ENCODE measurements at places on chromosomes 3 and 15.

GRCh38 chr3:78972617-78973301 lies 795.0 kb downstream of the ROBO1 start:
- no peak for DNase-seq

DNA sequence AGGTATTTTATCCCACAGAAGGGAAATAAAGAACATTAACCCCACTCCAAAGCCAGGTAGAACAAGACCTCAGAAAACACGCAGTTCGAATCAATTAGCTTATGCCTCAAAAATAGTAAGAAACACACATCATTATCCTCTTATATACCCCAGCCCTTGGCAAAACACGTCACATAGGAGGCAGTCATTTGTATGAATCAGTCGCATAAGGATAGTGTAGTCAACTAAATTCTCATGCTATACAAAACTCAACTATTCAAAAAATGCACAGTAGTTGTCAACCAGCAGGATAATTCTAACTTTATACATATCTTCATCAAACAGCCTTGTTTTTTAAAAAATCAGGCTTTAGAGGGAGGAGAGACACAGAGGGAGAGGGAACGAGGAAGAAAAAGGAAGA lies 298.4 kb downstream of the FOXP1 start:
- no peak for DNase-seq

DNA sequence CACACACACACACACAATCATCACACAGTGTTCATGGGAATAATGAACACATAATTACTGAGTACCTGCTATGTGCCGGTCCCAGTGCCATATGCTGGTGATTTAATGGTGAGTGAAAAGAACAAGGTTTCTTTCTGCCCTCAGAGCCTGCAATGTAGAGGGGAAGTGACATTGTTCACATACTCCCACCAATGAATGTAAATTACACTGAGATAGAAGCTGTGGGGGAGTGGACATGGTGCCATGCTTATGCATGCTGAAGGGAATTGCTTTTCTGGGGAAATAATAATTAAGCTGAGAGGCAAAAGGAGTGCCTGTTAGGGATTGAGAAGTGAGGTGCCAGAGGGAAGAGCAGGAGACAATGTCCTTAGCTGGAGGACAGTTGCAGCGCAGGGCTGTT lies 175.1 kb downstream of the MFSD1 start:
- DNase-seq: no peak

- DNase-seq: no peak
These were observed 636.4 kb upstream of the DPPA4 start for GRCh38 chr3:109973733-109974132.

- DNase-seq: no peak
These were observed 143.8 kb upstream of the GADL1 start for GRCh38 chr3:31038086-31038739.

DNA sequence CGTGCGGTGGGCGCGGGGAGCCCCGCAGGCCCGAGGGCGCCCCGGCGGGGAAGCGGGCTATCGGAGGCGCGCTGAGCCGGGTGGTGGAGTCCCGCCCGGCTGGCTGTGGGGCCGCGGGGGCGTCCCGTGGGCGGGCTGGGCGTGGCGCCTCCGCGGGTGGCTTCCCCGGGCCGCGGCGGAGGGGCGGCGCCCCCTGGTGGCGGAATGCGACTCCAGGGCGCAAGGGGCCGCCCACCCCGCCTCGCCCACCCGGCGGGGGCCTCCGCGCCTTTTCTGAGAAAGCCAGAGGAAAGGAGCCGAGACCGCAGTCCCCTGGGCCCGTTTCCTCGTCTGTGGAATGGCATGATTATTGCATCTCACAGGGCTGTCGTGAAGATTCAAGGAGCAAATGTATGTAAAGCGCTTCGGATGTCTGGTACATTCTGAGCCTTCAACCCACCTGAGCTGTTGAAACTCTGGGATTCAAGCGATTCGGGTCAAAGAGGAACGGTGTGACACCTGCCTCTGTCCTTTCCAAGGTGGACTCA lies 31.9 kb upstream of the RAB6B start:
- DNase-seq: no peak

GRCh38 chr3:127758013-127758412 lies 64.3 kb downstream of the MGLL start:
- no peak for DNase-seq

GRCh38 chr3:21259896-21260295 lies 491.1 kb downstream of the ZNF385D start:
- DNase-seq: no peak

All from SHP77 treated with DMSO at 0.1 percent for 48 hours (cell line).